ENCODE measurements at places on chromosomes 3 and 15.

- DNase-seq: no peak
These were observed 22.4 kb upstream of the ABHD10 start for GRCh38 chr3:111956449-111956848.

GRCh38 chr3:171397089-171397488, 63.1 kb downstream of the TNIK start:
- no peak for DNase-seq

DNA sequence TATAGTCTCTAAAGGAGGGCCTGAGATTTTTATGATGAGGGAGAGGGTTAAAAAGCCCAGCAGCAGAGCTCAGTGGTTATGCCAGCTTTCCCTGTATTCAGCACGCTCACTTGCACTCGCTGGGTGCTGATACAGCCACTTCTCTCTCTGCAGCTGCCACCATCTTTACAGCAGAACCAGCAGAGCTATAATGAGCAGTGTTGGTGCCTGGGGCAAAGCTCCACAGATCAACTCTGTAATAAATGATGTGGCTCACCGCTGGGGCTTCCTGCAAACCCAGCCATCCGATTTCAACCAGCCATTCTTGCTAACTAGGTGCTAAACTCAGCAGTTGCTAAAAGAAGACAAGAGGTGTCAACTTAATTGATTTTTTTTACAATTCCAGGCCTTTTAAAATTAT, 48.0 kb downstream of the ARNT2 start:
- no peak for DNase-seq

- no peak for DNase-seq
These were observed 552.4 kb downstream of the TUSC7 start for GRCh38 chr3:117261983-117262421.

DNA sequence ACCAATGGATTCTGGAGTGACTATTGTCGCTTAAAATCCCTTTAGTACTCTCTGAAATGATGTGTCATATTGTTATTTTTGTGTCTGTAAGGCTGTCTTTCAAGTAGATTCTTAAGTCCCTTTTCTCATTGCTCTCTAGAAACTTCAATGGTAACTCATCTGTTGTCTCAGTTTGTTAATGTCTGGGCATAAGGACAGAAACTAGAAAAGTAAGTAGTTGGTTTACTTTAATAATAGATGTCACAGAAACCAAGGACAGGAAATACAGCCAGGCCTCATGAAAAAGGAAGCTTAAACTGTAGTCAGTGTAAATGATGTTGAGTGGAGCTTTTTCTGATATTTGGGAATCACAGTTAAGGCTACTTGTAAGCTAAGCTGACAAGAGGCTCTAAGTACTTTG, 730.2 kb upstream of the DPPA4 start:
- no peak for DNase-seq
